Activated B cell treated with CpG ODN at 0.5 μM for 24 hours (primary cell): ENCODE measurements at places on chromosomes 5 and 9.

DNA sequence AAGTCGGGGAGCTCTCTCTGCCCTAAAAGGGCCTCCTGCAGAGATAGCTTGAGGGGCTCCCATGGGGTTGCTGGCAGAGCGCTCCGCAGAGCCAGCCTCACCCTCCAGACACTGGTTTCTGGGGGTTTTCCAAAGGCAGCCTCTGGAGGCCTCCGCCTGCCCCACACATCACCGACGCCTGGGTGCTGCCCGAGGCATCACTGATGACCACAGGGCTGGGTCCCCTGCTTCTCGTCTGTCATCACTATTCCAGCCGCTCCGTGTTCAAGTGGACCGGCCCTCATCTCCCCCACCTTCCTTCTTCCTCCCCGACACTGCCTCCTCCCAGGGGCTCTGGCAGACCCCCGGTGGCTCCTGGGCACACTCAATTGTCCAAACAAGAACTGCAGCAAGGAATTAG is 64.1 kb upstream of the IRX4 start:
- DNase-seq: no peak

GRCh38 chr9:86637515-86637914 is 283.3 kb upstream of the TUT7 start:
- DNase-seq: no peak

DNA sequence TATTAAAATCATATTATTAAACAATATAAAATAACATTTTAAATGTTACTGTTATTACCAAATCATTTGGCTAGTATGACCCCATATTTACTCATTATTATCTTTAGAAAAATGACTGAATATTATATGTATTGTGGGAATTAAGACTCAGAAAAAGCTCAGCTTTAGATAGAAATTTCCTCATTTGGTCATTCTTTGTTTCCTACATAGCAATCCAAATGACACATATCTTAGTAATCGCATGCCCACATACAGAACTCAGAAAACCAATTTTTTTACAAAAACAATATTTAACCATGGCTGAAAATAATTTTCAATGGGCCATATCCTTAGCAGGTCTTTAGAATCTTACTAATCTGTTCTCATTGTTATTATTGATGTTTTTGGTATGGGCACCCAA is 53.8 kb upstream of the TSLP start:
- DNase-seq: no peak

DNA sequence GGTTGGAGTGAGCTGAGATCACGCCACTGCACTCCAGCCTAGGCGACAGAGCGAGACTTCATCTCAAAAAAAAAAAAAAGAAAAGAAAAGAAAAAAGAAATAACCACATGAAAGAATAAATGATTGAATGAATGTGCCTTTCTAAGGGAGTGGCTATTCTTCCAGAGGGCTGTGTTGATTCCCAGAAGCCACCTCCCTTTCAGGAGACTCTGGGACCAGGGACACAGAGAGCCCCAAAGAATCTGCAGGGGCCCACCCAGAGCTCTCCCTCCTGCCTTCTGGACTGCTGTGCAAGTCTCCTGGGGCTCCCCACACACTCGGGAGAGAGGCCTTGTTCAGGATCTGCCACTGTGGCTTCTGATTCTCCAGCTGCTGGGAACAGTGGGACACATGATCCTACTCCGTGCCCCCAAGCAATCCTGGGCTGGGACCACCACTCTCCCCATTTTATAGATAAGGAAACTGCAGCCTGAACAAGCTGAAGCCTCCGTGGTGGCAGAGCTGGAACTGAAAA is 23.6 kb downstream of the CAMK2A start:
- no peak for DNase-seq

DNA sequence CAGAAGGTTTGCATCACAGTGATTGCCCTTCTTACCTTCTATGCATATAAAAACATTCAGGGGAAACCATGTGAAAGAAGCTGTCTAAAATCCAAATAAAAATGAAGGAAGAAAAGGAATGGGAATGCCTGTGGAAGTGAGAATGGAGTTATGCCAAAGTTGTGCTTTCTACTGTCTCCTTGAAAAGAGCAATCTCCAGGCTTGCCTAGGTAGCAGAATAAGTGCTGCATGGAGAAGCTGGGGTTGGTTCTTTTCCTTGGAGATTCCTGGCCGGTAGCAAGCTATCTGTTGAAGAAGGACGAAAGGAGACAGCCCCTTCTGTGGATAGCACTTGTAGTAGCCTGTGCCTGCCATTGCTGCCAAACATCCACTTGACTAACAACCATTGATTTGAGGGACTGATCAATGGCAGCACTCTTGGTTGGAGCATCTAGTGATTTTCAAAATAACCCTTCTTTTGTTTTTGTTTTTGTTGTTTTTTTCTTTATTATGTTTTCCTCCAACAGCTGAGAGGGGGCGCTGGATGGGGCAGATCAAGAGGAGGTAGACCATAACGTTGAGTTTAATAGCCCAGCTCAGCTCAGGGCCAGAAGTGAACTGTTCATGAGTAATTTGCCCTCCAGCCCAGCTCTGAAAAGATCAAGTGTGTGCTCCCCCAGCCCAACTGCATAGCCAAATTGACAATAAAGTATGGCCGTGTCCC is 1.6 kb downstream of the PLCXD3 start:
- no peak for DNase-seq

DNA sequence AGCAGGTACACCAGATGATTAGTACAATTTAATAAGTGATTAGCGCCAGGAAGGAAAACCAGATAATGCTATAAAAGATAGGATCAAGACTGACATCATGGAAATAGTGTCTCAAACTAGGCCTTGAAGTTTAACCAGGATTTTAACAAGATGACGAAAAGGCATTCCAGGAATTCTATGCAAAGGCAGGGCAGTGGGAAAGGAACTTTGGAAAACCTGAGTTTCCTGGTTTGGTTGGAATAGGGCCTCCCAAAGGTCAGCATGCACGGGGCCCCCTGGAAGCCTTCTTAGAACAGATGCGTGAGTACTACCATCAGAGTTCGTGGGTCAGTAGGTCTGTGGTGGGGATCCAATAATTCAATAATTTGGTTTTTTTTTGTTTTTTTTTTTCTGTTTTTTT is 935.2 kb upstream of the DMAC1 start:
- DNase-seq: no peak

DNA sequence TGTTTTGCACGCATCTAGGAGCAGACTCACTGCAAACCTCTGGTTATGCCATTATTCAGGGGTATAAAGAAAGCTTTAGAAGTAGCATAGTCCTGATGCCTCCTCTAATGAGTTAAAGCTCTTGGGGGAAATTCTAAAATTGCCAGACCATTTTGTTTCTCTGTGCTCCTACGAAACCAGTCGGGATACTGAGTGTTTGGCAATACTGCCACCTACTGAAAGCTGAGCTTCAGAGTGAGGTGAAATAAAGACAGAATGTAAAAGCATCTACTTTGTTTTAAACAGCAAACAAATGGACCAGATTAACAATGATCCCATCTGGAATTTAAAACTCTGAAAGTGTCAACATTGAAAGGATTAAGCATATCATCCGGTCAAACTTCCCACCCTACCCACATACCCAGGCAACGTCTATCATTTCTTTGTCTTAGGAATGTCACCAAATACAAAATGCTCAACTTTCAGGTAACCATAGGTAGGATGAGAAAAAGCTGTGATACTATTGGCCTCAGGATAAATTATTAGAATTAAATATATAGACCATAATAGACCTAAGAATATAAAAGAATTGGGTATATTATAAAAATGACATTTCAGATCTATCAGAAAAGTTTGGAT is 77.8 kb upstream of the SHISAL2B start:
- DNase-seq: no peak

DNA sequence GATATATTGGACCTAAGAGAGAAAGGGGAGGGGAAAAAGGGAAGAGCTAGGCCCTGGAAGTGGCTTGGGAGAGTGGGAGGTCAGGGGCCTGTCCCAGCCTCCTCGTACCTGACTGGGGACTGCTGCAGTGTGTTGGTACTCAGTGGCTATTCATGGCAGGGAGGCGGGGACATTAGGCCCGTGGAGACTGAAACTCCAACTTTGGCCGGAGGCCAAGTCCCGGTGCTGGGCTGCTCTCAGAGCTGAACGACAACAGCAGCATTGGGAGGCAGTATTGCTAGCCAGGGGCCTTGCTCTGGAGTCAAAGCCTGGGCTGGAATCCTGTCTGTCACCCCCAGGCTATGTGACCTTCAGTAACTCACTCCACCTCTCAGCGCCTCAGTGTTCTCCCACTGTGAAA is 37.8 kb downstream of the NEURL1B start:
- no peak for DNase-seq

DNA sequence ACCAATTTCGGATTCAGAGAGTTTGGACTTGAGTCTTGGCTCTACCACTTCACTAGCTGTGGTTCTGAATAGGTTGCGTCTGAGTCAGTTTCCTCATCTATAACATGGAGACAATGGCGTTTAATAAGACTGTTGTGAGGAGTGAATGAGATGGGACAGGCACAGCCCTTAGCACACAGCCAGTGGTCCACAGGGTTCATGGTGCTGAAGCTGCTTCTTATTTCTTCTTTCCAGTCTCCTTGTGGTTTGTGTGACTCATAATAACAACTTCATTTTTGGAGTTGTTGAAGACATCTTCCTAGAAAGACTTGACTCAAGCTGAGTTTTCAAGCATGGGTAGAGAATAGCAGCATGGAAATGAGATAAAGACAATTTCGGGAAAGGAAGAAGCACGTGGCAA is 172.6 kb upstream of the PPP2R2B start:
- DNase-seq: no peak

DNA sequence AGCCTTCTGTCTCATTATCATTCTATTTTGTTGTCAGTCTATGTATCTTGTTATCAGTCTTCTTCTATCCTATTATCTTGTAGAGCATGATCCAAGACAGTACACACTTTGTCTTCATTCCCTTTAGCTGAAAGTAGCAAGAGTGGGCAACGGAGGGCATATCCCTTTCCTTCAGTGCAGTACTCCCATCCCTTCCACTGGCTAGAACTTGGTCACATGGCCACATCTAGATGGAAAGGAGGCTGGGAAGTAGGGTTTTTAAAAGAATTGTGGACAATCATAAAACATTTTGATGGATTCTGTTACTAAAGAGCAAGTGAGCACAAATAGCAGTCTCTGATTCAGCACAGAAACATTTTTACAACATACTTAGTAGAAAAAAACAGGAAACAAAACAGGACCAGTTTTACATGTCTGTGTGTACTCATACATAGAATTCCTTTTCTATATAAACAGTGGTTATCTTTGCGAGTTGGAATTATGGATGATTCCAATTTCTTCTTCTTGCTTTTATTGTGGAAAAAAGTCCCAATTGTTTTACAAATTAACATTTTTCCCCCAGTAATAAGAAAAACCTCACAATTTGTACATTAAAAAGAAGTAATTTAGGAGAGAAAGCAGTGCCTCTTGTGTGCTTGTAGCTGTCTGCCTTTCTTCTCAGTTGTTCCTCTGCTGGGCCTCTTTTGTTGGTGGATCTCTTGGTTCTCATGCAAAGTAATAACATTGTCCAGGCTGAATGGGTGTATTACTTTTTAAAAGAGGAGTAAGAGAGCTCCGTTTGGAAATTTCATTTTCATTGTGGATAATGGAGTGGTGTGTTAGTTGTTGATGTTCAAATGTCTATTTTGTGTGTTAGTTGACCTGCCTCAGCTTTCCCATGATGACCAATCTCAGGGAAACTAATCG is 410.9 kb upstream of the TRPC7 start:
- no peak for DNase-seq

- no peak for DNase-seq
These were observed 32.3 kb downstream of the NTRK2 start for GRCh38 chr9:84701801-84702200.
